DMS153 (cell line): ENCODE measurements at places on chromosomes 7 and 10.

- no peak for DNase-seq
These were observed 26.1 kb downstream of the IL2RA start for GRCh38 chr10:6035931-6036575.

- no peak for DNase-seq
These were observed 1.4 kb downstream of the BMPER start for GRCh38 chr7:33906697-33907096.

DNA sequence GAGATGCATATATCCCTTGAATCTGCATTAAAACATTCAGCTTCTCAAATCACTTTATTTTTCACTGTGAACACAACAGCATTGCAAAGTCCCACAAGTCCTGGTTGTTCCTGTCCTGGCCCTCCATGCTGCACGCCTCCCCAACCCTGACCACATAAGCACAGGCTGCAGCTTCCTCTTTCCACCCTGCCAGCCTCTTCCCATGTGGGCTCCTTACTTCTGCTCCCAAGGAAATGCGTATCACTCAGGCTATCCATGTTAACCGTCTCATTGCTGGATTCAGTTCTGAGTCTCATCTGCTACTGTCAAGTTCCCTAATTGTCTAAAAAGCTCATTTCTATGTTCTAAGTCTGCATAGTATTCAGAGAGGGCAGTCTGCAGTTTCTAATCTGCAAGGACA lies 89.7 kb upstream of the ZPBP start:
- DNase-seq, result no peak

DNA sequence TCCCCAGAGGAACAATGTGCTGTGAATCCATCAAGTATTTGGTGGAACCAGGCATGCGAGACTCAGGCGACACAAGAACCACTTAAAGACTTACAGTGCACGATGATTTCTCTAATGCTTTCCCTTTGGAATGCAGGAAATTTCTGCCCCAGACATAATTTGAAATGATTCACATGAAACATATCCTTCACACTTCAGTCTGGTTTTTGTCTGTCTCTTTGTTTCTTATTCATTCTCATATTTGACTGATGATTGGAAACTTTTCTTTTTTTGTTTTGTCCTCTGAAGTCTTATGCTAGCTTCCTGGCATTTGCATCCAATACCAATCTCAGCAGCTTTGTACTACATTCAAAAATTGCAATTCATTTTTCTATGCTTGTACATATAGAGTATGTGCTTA lies 502.8 kb downstream of the PHTF2 start:
- no peak for DNase-seq

- no peak for DNase-seq
These were observed 48.7 kb downstream of the KCNMA1 start for GRCh38 chr10:77588886-77589285.

GRCh38 chr7:19352305-19352695 lies 207.1 kb upstream of the FERD3L start:
- no peak for DNase-seq

DNA sequence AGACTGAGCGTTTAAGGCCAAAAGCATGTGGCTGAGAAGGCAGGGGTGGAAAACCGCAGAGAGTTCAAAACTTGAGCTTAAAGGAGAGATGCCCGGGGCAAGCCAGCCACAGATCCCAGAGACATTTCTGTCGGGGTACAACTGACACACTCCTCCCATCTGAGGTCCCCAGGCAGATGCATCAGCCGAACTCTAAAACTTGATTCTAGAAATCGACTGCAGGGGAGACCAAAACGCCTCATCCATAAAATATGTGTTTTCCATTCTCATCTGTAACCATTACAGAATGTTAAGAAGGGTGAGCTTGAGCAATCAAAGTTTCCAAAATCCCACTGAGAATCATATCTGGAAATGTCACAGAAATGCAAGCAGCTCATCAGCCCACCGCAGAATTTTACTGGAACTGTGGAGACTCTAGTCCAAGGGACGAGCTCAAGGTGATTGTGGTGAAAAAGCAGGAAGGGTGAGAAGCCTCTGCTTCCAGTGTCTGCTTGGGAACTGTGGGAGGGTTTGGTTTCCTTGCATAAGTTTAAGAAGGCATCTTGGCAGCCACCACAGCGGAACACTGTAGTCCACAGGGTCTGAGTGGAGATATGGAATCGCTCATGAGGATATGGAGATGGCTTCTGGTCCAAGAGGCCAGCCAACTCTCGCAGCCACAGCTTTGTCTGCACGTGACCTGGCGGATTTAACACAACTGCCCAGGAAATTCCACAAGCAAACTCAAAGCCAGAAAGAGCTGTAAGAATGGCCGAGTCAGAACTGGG lies 249.2 kb downstream of the SFMBT2 start:
- no peak for DNase-seq

DNA sequence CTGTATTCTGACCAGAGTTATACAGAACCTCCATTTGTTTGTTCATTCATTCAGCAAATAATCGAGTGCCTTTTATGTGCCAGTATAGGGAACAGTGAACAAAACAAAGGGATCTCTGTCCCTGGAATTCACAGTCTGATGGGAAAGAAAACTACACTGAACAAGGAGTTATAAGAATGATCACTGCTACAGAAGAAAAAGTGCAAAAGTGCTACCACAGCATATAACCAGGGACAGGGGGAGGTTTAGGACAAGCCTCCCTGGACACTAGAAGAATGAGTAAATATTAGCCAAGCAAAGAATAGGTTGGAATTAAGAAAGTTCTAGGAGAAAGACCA lies 4.2 kb downstream of the CLDN12 start:
- DNase-seq, result no peak

GRCh38 chr7:18475488-18475887 lies 20.1 kb upstream of the HDAC9 start:
- no peak for DNase-seq

GRCh38 chr7:264541-265191 lies 25.3 kb upstream of the FOXL3 start:
- DNase-seq, result peak; percentile 62

GRCh38 chr7:35780070-35780469 lies 20.8 kb upstream of the SEPTIN7 start:
- DNase-seq, result no peak

- no peak for DNase-seq
These were observed 4.8 kb upstream of the CDK6 start for GRCh38 chr7:92841192-92841591.

DNA sequence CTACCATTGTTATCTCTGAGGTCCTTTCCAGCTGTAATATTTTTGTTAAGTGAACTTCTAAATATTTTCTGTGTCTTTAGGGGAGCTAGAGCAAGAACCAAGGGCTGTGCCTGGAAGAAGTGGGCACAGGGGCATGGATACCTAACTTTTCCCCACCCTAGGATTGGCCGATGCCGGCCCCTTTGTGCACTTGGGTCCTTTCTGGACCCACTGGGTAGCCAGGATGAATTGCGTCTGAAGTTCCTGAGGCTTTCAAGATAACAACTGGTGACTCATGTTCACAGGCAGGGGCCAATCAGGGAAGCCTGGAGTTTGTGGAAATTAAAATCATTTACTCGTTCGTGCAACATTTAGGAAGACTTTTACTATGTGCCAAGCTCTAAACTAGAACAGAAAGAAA lies 758 bp downstream of the DPCD start:
- no peak for DNase-seq

DNA sequence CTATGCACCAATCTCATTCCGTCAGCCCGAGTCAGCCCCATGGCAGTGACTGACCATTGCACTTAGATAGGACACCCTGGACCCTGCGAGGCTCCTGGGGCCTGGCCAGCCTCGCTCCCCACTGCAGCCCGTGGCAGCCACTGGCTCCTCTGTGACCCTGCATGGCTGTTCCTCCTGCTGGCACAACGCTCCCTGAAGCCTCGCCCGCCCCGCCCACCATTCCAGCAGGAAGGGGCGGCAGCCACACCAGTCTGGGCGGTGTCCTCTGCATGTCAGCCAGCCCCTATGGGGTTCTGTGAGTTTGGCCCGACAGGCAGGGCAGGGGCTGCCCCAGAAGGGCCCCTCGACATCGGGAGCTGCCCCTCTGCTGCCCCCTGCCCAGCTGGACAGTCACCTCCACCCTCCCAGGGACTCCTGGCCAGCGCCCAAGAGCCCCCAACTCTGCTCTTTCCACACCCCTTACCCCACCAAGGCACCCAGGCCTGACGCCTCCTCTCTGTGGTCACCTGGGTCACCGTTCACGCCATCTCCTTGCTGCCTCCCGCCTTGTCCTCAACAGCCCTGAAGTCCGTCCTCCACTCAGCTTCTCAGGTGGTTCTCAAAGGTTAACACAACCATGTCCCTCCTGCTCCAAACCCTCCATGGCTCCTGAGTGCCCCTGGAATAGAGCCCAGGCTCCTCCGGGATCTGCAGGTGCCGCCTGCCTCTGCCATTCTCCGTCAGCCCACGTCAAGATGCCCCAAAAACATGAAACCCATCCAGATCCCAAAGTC lies 103.5 kb downstream of the MICALL2 start:
- no peak for DNase-seq

DNA sequence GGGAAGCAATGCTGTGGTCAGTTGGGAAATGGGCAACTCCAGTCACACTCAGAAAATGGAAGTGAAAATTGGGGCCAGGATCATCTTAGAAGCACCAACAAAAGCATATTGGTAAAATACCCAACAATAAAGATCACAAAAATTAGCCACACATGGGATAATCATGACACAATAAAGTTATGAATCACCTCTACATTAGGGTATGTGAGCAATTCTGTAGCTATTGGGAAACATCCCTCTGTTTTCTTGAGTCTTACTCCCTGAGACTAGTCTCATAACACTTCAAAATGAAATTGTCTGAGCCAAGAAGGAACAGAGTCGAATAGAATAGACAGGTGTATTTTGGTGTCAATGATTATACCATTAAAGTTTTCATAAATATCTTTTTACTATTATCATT lies 178.3 kb downstream of the DYNC1I1 start:
- DNase-seq, result no peak

DNA sequence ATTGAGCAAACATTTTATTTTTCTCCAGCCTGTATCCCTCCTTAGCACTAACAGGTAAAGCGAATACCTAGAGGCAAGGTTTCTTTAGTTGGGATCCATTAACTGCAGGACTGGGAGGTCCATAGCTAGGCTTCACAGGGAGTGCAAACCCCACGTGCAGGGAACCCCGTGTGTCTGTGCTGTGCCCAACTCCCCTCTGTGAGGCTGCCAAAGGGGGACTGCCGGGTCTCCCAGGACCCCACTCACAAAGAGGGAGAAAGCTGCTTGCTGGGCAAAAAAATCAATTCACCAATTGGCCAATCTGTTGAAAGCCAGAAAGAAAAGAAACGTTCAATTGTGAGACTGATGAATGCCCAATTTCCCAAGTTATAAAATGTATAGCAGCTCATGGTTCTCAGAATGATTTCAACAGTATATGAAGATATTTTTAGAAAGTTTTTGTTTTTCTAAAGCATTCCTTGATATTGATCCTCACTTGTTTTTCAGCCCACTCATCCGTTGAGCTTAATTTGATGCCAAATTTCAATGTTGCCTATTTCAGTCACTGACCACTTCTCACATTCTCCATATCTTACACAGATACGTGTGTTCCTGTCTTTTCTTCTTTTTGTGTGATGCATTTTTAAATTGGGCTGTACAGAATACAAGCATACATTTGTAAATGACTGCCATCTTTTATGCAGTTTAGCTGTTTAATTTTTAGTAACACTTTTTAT lies 202.7 kb upstream of the PRSS58 start:
- DNase-seq, result no peak

GRCh38 chr7:159078911-159079270 lies 65.8 kb downstream of the VIPR2 start:
- no peak for DNase-seq

DNA sequence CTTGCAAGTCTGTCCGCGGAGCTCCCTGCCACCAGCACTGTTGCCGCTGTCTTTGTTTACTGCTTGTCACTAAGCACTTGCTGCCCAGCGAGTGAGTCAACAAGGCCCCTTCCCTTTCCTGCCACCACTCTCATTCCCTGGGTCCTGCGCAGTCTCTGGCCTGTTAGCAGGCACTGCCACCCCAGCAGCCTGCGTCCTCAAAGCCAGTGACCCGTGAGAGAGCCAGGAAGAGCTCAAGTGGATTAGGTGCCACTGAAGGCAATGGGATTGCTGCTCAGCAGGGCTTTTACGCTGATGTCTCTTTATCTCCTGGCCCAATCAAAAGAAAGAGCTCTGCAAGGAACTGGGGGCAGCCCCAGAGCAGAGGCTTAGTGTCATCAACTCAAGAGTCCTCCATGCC lies at the start of gene FRMPD2:
TSS of gene FRMPD2 (minus strand) at position 61 of the 400 bp plus-strand sequence. CDS start 129 bp downstream, outside the sequence.
- DNase-seq, result peak; percentile 62

DNA sequence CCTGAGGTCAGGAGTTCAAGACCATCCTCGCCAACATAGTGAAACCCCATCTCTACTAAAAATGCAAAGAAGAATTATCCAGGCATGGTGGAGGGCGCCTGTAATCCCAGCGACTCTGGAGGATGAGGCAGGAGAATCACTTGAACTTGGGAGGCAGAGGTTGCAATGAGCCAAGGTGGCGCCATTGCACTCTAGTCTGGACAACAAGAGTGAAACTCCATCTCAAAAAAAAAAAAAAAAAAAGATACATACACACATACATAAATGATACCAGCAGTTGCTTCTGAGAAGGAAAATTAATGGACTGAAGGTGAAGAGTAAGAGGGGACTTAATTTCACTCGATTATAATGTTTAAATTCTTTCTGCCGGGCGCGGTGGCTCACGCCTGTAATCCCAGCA lies 40.2 kb upstream of the PAX2 start:
- no peak for DNase-seq

DNA sequence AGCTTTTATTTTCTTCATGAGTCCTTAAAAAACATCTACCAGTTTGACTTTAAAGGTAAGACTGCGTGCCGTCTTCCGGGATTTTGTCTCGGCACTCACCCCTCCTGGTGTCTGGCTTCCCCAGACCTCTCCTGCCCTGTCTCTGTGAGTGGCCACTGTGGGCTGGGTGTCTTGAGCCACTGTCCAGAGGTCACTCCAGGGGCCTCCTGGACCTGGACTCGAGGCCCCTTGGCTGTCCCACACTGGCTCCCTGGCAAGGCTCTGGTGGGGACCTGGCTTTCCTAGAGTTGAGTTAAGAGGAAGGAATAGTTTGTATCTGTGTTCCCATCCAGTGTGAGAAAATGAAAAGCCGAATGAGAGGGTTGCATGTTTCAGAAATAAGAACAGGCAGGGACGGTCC lies 95.5 kb downstream of the NKX6-2 start:
- no peak for DNase-seq
